ENCODE measurements at places on chromosomes 3 and 15. TPM values are rescaled to one million over a fixed set of nuclear protein-coding genes. Genes with fewer than 3 reads are reported as not detected.

GRCh38 chr3:166444756-166445155 is 607.5 kb upstream of the BCHE start:
- no peak overlapping the region for H3K4me3 ChIP-seq
- no peak overlapping the region for H3K27ac ChIP-seq
- H3K27me3 ChIP-seq, result no peaks in the 10 kb centered on the region
- H3K4me1 ChIP-seq, result no peaks in the 10 kb centered on the region
- H3K36me3 ChIP-seq, result no peaks in the 10 kb centered on the region

DNA sequence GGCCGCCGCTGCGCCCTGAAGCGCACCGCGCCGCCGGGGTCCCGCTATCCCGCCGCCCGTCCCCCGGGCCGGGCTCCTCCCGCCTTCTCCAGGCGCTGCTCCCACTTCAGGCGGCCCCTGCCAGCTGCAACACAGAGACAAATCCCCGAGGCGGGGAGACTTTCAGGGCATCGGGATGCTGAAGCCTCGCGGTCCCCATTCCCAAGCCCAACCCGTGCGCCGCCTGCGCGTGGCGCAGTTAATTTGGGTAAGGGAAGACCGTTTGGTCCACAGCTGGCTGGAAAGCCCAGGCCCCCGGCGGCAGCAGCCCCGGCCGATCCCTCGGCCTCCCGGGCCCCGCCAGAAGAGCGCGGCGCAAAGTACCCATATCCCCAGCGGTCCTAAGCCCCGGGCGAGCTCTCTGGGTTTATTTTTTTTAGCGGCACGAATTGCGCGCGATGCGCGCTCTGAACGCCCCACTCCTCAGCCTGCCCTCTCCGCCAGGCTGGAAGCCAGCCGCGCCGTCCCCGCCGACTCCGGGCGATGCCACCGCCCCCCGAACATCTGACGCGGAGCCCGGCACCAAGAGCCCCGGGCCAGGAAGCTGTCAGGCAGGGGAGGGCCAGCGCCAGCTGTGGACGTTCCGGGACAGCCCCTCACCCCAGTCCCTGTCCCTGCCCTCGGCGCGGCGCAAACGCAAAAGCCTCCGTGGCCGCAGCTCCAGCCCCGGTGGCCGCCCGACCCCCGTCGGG is 517 bp downstream of the FBN1 start:
- H3K27me3 ChIP-seq, result peaks cover 38% of the 10 kb centered on the region
- H3K36me3 ChIP-seq, result no peaks in the 10 kb centered on the region
- peaks cover 24% of the 10 kb centered on the region for H3K4me1 ChIP-seq
- H3K27ac ChIP-seq, result peak overlapping the region; percentile 89
- DNase-seq, result peak; percentile 65
- peak overlapping the region; percentile 57 for H3K4me3 ChIP-seq

WWTR1 gene
- 76.6 TPM for total RNA-seq

DNA sequence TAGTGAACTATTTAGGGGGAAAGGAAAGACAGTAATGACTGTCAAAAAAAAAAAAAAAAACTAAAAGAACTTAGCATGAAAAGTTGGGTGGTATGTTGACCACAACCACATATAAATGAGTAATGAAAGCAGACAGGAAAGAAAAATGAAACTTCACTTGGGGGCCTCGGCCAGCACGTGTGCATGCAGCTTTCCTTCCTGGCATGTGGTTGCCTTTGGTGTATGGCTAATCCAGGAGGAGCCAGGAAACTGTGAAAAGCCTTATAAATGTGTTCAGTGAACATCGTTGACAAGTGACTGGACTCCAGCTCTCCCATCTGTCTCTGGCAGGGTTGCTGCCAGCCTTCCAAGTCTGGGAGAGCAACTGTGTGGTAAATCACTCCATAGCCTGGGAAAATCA is 195.1 kb downstream of the DTWD1 start:
- H3K4me1 ChIP-seq, result no peaks in the 10 kb centered on the region
- H3K27ac ChIP-seq, result no peak overlapping the region
- no peaks in the 10 kb centered on the region for H3K27me3 ChIP-seq
- no peaks in the 10 kb centered on the region for H3K36me3 ChIP-seq

DUOXA1 gene
- 96.7 TPM for total RNA-seq

HTR3C gene
- 0.16 TPM for total RNA-seq

GPR87 gene
- total RNA-seq, result 0.85 TPM

DNA sequence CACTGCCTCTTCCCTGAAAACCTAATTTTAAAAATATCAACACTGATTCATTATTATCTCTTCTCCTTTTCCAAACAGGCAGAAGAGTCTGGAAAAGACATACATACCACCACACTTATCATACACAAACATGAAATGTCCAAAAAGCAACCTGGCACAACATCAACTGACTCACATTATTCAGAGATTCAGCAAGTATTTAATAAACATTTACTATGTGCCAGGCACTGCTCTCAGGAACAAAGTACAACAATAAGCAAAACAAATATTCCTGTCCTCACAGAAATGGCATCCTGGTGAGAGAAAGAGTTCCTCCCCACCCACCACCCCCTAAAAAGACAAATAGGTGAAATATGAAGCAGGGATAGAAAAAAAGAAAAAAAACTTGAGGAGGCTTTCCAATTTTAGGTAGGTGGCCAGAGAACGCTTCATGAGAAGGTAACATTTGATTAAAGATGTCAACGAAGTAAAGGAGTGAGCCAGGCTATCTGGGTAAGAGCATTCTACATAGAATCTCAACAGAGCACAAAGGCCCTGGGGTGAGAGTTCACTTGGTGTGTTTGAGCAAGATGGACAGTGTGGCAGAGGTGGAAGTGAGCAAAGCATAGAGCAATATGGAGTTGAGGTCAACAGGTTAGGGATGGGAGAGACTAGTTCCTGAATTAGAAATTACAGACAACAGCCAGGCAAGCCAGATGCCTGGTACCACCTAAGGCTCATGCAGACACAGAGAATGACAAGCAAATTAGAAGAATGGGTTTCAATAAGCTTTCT is 141.7 kb downstream of the OSBPL10 start:
- no peak overlapping the region for H3K4me3 ChIP-seq
- H3K4me1 ChIP-seq, result no peaks in the 10 kb centered on the region
- no peaks in the 10 kb centered on the region for H3K36me3 ChIP-seq

GRCh38 chr15:62106096-62106495 is 39.3 kb downstream of the C2CD4A start:
- no peak for DNase-seq
- no peaks in the 10 kb centered on the region for H3K27me3 ChIP-seq
- no peaks in the 10 kb centered on the region for H3K4me1 ChIP-seq
- H3K36me3 ChIP-seq, result no peaks in the 10 kb centered on the region
- no peak overlapping the region for H3K27ac ChIP-seq

DNA sequence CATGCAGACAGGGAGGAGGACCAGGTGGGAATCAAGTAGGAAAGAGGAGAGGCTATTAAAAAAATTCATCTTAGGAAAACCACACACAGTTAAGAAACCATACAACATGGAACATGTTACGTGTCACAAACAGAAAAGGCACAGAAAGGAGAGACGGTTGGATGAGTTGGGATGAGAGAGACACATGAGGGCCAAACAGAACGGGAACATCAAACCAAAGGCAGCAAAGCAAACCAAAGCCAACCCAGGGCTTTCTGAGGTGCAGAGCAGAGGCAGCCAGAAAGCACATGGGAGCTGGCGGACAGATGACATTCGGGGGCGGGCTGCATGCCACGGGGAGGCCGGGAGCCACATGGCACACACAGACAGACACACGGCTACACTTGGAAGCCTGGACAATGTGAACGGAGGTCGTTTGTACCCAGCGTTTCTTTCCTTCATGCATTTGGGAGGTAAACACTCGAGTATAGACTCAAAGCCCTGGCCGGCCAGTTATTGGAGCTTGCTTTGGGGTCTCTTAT is 8.6 kb upstream of the SEC13 start:
- H3K4me1 ChIP-seq, result no peaks in the 10 kb centered on the region
- H3K4me3 ChIP-seq, result no peak overlapping the region
- no peak for DNase-seq
- H3K27me3 ChIP-seq, result peaks cover 52% of the 10 kb centered on the region

- no peaks in the 10 kb centered on the region for H3K4me1 ChIP-seq
- H3K27me3 ChIP-seq, result no peaks in the 10 kb centered on the region
- no peak overlapping the region for H3K27ac ChIP-seq
- no peak for DNase-seq
These were observed 265.6 kb upstream of the UBE2E2 start for GRCh38 chr3:22937536-22937935.

- no peak overlapping the region for H3K4me3 ChIP-seq
- H3K27ac ChIP-seq, result no peak overlapping the region
- H3K4me1 ChIP-seq, result no peaks in the 10 kb centered on the region
- DNase-seq, result no peak
These were observed 44.9 kb upstream of the PARP14 start for GRCh38 chr3:122635789-122636188.

GRCh38 chr3:161175506-161175905 is 45.6 kb upstream of the NMD3 start:
- H3K4me1 ChIP-seq, result no peaks in the 10 kb centered on the region
- no peak for DNase-seq
- no peak overlapping the region for H3K4me3 ChIP-seq
- no peak overlapping the region for H3K27ac ChIP-seq
- no peaks in the 10 kb centered on the region for H3K27me3 ChIP-seq
- no peaks in the 10 kb centered on the region for H3K36me3 ChIP-seq

DNA sequence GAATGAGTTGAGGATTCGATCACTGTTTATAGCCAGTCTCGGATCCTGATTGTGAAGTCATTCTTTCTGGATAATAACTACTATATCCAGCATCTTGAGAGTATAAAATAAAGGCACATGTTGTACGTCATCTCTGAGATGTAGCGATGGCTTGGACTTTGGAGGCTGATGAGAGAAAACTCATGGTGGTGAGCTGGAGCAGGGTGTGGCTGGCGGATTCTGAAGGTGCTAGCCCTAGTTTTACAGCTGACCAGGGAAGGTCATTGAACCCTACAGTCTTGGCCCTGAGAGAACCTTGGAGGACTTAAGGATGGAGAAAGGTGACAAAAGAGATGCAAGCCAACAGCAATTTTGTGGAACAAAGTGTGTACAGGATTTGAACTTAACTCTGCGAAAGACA is 153.8 kb downstream of the IGF1R start:
- H3K36me3 ChIP-seq, result no peaks in the 10 kb centered on the region
- DNase-seq, result no peak
- H3K27me3 ChIP-seq, result no peaks in the 10 kb centered on the region
- peaks cover 27% of the 10 kb centered on the region for H3K4me1 ChIP-seq
- no peak overlapping the region for H3K4me3 ChIP-seq

GRCh38 chr3:59450946-59451763 is 401.3 kb upstream of the CFAP20DC start:
- peak overlapping the region; percentile 50 for H3K27ac ChIP-seq
- no peaks in the 10 kb centered on the region for H3K4me1 ChIP-seq
- peak; percentile 26 for DNase-seq

DNA sequence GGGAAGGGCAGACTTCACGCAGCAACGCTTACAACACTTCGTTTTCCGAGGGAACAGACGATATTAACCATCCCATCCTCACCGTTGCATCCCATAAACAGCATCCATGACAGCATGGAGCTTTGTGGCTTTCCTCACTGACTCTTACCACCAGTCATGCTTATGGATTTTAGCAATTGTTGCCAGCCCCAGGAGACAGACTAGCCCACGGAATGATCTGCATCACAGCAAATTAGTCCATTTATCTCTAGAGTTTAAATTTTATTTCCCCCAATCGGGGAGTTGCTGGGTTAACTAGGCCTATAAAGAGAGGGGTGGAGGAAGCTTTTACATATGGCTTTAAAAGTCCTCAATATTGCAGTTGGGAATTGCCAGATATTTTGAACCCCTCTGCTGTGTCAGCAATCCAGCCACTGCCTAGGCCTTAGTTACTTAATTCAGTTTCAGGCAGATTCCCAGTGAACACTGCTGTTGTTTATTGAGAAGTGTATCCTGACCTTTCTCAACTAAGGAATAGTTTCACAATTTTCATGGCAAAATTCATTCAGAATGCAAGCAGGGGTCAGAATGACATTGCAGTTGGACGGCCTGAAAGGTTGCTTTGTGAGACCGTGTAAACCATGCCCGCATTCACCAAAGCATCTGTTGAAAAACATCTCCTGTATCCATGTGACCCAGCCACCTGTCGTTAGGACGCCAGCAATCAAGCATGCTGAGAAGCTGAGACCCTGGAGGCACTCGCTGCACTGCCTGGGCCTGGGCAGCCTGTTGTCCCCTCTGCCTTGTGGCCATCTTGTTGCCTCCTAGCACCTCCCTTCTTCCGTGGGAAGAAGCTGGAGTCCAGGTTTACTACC is 397.4 kb upstream of the TPM1 start:
- no peak for DNase-seq
- no peak overlapping the region for H3K27ac ChIP-seq
- no peak overlapping the region for H3K4me3 ChIP-seq
- H3K4me1 ChIP-seq, result peaks cover 12% of the 10 kb centered on the region
- H3K36me3 ChIP-seq, result no peaks in the 10 kb centered on the region

DNA sequence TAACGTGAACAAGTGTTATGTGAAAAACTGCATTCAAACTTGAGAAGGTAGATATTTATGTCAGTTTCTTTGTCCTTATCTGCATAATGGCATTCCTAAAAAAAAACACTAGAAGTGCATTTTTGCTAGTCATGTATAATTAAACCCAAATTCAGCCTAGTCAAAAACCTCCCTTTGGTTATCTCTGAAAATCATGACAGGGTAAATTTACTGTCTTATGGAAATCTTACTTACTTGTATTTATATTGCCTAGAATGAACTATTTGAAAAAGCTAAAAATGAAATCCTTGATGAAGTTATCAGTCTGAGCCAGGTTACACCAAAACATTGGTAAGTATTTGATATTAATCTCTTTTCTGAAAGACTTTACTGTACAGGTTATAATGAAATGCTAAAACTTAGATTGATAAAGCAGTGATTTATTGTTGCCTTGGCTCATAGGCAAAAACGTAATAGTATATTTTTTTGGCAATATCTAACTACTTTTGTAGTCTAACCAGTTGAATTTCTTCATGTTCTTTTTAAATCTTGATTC is 55.6 kb downstream of the OPA1 start:
- H3K4me3 ChIP-seq, result no peak overlapping the region
- no peaks in the 10 kb centered on the region for H3K4me1 ChIP-seq
- no peak for DNase-seq
- no peak overlapping the region for H3K27ac ChIP-seq
- H3K27me3 ChIP-seq, result no peaks in the 10 kb centered on the region

GRCh38 chr15:65408324-65409035 is 14.3 kb downstream of the IGDCC4 start:
- no peak overlapping the region for H3K27ac ChIP-seq
- H3K4me3 ChIP-seq, result no peak overlapping the region
- DNase-seq, result no peak
- peaks cover 28% of the 10 kb centered on the region for H3K27me3 ChIP-seq

GRCh38 chr15:74431645-74432044 is 2.1 kb downstream of the SEMA7A start:
- H3K36me3 ChIP-seq, result no peaks in the 10 kb centered on the region
- H3K4me3 ChIP-seq, result peak overlapping the region; percentile 56
- H3K27ac ChIP-seq, result no peak overlapping the region
- DNase-seq, result peak; percentile 59

PLIN1 gene
- 0.55 TPM for total RNA-seq

DNA sequence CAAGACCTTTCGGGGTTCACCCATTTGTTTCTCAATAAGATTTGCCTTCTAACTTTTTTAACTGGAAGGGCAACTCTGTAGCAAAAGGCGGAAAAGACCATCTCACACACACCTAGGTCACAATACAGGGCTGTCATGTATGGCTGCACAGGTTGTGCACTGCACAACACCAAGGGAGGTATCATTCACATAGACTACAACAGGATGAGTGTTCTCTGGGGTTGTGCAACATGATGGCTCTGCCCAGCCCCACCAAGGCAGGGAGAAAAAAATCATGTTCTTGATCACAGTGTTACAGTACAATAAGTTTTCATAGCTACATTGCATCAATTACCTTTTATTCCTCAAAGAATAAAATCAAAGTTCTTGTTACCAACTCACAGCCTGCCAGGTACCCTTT is 52.8 kb downstream of the ANXA2 start:
- H3K4me3 ChIP-seq, result no peak overlapping the region
- H3K36me3 ChIP-seq, result no peaks in the 10 kb centered on the region
- no peak for DNase-seq
- no peaks in the 10 kb centered on the region for H3K4me1 ChIP-seq
- H3K27ac ChIP-seq, result no peak overlapping the region
- H3K27me3 ChIP-seq, result no peaks in the 10 kb centered on the region

GUCA1C gene
- not detected for total RNA-seq

GPR62 gene
- not detected for total RNA-seq

Data from left lung (tissue), 14 donors.